Aorta (tissue), 5 donors: ENCODE measurements at places on chromosomes 4 and X. TPM values are rescaled to one million over a fixed set of nuclear protein-coding genes. Genes with fewer than 3 reads are reported as not detected.

EREG gene
- polyA plus RNA-seq: 0.38 TPM

MAGEA1 gene
- polyA plus RNA-seq: not detected

MND1 gene
- 0.23 TPM for polyA plus RNA-seq

RBMX2 gene
- polyA plus RNA-seq: 22.3 TPM

CFAP47 gene
- not detected for polyA plus RNA-seq

CRMP1 gene
- polyA plus RNA-seq: not detected

HTR2C gene
- polyA plus RNA-seq: not detected

PGRMC1 gene
- 90.7 TPM for polyA plus RNA-seq

ARMCX1 gene
- polyA plus RNA-seq: 33.5 TPM

TRIM60 gene
- polyA plus RNA-seq: not detected

AKAP4 gene
- not detected for polyA plus RNA-seq

SATL1 gene
- not detected for polyA plus RNA-seq

UGT8 gene
- 0.88 TPM for polyA plus RNA-seq

GLRA2 gene
- not detected for polyA plus RNA-seq

SLC7A11 gene
- polyA plus RNA-seq: 0.20 TPM

PDS5A gene
- 13.8 TPM for polyA plus RNA-seq

BTK gene
- polyA plus RNA-seq: 4.4 TPM

SULT1B1 gene
- 15.7 TPM for polyA plus RNA-seq

MED14 gene
- 5.9 TPM for polyA plus RNA-seq

ADGRL3 gene
- 1.8 TPM for polyA plus RNA-seq

DSPP gene
- 0.13 TPM for polyA plus RNA-seq

AVPR2 gene
- polyA plus RNA-seq: 0.23 TPM

FRMPD4 gene
- not detected for polyA plus RNA-seq

GAGE12E gene
- polyA plus RNA-seq: not detected

GNRHR gene
- polyA plus RNA-seq: not detected

UBE2K gene
- polyA plus RNA-seq: 26.5 TPM

STOX2 gene
- polyA plus RNA-seq: 0.51 TPM

PPARGC1A gene
- polyA plus RNA-seq: 1.1 TPM

PRPS1 gene
- polyA plus RNA-seq: 20.7 TPM

PF4V1 gene
- polyA plus RNA-seq: not detected

XAGE5 gene
- not detected for polyA plus RNA-seq

TBC1D1 gene
- 66.4 TPM for polyA plus RNA-seq

CCDC149 gene
- 10.6 TPM for polyA plus RNA-seq

FREM3 gene
- polyA plus RNA-seq: not detected

HSFX2 gene
- 1.4 TPM for polyA plus RNA-seq

NDNF gene
- polyA plus RNA-seq: 0.08 TPM

MAPK10 gene
- 19.9 TPM for polyA plus RNA-seq

TCP11X2 gene
- polyA plus RNA-seq: not detected

ATOH1 gene
- not detected for polyA plus RNA-seq

RNF212 gene
- 0.74 TPM for polyA plus RNA-seq
